ENCODE measurements at places on chromosomes 7 and 10.

- DNase-seq, result no peak
These were observed 24.3 kb upstream of the VDAC2 start for GRCh38 chr10:75186310-75186709.

- DNase-seq, result no peak
These were observed 82.8 kb upstream of the FRMD4A start for GRCh38 chr10:14413523-14413922.

- no peak for DNase-seq
These were observed 225.9 kb downstream of the LRMDA start for GRCh38 chr10:75657351-75657750.

DNA sequence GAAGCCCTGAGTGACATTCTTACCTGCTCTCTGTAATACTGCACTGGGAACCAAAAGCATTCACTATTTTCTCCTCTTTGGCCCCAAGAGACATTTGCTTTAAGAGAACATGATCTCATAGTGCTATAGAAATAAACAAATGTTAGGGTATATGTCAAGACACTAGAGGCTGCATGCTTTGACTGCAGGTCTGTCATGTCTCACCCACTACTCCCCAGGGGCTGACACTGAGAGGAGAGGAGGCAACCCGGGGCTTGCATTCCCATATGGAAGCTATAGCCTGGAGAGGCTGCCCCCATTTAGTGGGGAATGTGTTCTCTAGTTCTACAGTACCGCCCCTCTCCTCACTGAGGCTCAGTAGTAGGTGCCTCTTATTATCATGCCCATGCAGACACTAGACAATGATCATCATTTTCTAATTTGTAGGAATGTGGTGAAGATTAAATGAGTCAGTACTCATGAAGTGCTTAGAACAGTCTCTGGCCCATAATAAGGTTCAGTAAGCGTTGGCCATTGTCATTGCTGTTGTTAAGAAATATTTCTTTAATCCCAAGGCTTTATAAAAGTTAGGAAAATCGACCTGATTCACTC lies 4.9 kb upstream of the SLF2 start:
- no peak for DNase-seq

- DNase-seq, result no peak
These were observed 133.7 kb downstream of the SLC25A13 start for GRCh38 chr7:96188174-96188581.

DNA sequence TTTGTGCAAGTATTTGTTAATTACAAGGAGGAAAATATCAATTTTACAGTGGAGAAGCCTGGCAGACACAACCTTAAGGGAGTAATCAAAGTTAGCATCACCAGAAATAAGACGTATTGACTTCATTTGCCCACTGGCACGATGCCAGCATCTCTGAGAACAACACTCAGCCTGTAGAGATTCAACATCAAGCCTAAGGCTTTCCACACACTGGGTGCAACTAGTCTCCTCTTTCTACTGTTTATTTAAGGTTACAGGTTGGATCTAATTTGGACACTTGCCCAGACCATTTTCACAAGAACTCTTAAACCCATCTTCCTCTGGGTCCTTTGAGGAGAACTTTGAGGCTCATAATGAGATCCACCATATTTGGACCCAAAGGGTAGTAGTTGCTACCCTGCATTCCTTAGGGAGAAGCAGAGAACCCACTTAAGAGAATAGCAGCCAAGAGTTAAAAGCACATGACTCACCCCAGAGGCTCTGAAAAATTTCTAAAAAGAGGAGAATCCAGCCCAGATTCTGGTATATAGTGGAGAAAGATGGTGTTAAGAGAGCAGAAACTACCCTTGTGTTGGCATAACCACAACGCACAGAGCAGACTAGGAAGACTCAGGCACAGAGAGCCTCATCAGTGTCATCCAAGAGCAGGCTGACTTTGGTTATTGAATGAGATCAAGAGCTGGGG lies 97.3 kb downstream of the CCDC71L start:
- DNase-seq, result no peak

DNA sequence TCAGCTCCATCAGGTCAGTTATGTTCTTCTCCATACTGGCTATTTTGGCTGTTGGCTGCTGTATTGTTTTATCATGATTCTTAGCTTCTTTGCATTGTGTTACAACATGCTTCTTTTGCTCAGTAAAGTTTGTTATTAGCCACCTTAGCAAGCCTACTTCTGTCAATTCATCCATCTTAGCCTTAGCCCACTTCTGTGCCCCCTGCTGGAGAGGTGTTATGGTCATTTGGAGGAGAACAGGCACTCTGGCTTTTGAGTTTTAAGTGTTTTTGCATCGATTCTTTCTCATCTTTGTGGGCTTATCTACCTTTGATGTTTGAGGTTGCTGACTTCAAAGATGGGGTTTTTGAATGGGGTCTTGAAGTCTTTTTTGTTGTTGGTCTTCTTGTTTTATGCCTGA lies 204.6 kb upstream of the FOXP2 start:
- DNase-seq, result no peak

DNA sequence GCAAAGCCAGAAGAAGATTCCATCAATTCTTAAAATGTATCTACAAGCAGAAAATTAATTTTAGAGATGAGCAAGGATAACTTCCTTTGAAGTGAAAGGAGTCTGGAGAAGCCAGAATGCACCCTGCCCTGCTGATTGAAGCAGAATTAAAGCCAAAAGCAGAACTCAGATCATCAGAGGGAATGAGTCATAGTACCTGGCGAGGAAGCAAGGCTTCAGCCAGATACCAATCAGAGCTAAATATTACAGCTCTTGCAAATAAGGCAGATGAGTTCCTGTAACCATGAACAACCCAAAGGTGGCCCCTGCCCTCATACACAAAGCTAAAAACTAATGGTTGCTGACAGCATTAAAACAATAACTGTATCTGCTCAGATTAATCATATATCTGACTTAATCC lies 10.4 kb downstream of the HTR7 start:
- DNase-seq, result no peak

DNA sequence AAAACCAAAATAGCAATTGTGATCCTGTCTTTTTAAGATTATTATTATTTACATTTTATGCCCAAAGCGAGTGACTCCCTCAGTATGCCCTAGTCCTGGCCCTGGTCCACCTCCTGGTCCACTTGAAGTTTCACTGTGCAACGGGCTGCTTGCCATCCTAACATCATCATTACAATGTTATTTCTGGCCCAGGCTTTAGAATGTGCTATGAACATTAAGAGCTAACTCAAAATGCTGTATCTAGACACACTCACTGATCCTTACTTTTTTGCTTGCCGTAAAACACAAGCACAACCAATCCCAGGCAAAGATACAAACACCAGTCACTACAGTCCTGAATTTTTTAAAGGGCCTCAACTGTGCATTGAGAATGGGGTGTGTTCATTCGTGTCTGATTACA lies 38.4 kb downstream of the RHOBTB1 start:
- no peak for DNase-seq

DNA sequence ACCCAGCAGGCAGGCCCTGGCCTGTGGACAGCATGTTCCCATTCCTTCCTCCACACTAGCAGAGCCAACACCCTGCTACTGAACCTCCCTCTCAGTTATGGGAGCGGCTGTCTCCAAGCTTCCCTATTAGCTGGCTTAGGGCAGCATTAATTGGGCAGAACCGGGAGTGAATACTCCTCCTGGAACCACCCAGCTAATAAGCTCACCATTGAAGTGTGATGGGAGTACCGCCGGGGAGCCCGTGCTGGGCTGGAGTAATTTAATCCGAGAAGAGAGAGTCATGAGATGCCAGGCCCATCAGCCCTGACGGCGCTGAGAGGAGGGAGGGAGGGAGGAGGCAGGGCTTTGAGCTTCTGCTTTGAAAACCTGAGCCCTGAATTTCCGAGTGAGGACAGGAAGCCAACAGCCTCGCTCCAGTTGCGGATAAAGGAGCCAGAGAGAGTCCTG lies 31.8 kb upstream of the ELFN1 start:
- DNase-seq, result no peak

DNA sequence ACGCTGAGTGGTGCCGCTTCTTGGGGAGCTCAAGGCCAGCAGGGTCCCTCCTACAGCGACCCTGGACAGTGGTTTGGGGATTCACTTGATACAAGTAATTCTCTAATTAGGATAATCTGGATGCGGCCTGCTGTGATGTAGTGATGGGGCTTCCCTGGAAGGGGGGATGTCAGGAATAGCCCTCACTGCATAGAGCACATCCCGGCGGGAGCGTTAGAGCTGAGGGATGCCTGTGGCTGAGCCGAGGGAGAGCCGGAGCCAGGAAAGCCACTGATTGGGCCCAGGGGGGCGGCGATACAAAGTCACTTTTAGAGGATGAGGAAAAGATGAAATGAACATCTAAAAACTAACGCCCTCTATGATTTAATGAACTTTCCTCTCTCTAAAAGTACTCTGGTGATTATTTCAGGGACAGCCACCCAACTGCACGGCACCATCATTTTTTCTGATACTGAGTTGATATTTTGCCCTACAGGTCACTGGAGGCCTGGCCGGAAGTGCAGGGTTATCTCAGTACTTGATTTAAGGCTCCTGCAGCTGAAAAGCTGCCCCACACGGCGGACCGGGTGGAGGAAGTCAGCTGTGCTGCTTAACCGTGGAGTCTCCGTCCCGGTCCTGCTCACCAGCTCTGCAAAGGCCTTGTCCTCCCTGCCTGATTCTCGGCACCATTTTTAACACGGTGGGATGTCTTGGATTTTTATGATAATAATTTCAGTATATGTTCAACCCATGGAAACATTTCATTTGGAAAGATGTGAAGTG lies 518.8 kb downstream of the DNAJB6 start:
- DNase-seq, result no peak

- DNase-seq, result no peak
These were observed 5.7 kb upstream of the MKRN1 start for GRCh38 chr7:140484951-140485499.

GRCh38 chr10:61286686-61287085 lies 166.5 kb downstream of the TMEM26 start:
- DNase-seq, result no peak

GRCh38 chr7:142796001-142796500 lies 25.3 kb downstream of the PRSS2 start:
- DNase-seq, result no peak

DNA sequence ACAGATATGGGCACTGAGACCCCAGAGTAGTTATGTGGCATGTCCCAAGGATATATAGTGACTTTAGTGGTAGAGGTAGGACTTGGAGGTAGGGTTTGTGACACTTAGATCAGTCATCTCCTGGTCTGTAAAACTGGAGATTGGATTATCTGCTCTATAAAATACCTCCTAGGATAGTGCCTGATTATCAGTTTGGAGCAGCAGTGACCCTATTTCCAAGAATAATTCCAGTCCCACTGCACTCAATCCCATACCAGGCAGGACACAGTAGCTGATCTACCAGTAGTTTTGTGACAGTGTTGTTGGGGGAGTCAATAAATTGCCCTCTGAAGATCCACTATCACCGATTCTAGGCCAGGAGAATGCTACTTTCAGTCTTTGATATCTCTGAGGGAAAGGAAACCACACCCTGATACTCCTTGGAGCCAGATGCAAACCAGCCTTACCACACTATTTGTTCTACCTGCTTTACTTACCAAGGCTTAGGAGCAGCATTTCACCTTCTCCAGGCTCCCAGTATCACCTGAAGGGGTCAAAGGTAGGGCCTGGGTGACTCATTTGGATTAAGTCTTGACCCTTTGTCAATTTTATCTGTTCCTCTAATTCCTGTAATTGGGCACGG lies 30.6 kb downstream of the KMT2E start:
- DNase-seq, result no peak

DNA sequence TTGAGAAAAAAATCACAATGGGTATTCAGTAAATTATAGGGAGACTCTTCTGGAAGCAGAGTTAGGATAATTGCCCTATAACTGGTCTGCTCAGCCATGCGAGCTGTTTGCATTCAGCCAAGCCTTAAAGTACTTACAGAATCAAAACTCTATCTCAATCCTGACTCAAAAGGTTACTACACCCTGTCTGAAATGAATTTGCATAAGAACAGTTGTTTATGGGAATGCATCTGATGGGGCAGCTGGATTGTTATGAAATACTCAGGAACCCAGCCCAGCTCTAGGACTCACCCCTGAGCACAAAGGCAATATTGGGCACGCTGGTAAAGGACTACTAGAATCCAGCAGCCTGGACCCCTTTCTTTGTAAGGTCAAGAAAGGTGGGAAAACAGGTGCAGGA lies 38.8 kb downstream of the AKR1B15 start:
- no peak for DNase-seq

- DNase-seq, result no peak
These were observed 225.7 kb downstream of the RPS24 start for GRCh38 chr10:78259391-78259790.

DNA sequence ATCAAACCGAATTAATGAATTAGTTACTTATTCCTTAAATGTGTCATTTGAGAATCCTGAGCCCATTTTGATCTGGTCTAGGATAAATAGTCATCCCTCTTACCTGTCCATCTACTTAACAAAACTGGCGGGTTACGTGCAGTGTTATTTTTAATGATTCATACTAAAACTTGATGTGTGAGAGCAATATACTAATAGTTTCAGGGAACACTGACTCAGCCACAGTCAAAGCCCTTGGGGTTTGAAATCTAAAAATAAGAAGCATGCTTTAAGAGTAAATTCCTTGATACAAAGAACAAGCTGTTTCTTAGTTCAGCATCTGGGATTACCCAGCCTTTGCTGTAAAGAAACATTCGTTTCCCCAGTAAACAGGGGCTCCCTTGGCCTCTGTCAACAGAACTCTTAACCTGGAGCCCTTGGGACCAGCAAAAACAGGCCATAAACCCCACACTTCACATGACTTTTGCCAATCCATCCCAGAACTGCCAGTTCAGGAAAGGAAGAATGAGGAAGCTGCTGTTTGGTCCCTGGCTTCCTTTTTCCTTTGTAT lies 370.6 kb upstream of the IGFBP3 start:
- DNase-seq, result no peak

GRCh38 chr7:197413-198335 lies 5.3 kb downstream of the FAM20C start:
- no peak for DNase-seq

- no peak for DNase-seq
These were observed 352.7 kb downstream of the DNAJB6 start for GRCh38 chr7:157689269-157690057.

GRCh38 chr10:132786476-132786883 lies 533 bp upstream of the NKX6-2 start:
- DNase-seq, result no peak

GRCh38 chr10:92844746-92845145 lies 3.6 kb upstream of the EXOC6 start:
- DNase-seq, result no peak

DNA sequence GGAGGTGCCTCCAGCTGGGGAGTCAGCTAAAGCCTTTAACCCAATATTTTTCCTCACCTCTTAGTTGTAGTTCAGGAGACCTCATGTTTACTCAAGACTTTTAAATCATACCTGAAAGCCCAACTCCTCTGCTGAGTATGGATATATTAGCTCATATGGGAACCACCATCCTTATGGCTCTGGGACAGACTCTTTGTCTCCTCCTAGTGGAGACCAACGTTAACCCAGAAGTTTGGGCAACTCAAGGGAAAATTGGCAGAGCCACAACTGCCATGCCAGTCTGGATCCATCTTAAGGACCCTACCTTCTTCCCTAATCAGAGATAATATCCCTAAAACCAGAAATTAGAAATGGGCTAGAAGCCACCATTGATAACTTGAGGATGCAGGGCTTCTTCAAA lies 80.8 kb downstream of the TMEM106B start:
- no peak for DNase-seq
